WTC11 (cell line): ENCODE measurements at places on chromosomes 7 and 10.

GRCh38 chr10:73889014-73889413 is 14.7 kb upstream of the CAMK2G start:
- DNase-seq: no peak

- no peak for DNase-seq
Observed at GRCh38 chr10:25017154-25017590, 760 bp downstream of the THNSL1 start.

GRCh38 chr7:32914184-32914583 is 22.6 kb upstream of the KBTBD2 start:
- no peak for DNase-seq

DNA sequence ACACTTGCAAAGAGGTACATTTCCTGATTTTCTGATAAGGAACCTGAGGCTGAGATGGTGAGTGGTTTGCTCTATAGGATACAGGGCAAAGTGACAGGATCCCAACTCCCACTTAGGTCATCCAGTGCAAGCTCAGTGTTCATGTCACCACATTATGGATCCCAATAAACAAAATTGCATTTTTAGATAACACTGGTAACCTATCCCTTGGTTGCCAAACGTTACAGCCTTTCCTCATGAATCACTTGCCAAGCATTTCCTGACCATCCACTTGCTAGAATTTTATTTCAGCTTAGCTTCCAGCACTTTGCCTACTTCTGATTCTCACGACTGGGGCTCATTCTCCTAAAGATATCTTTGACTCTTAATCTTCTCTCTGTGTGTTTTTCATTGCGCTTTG is 131.4 kb upstream of the ODAD2 start:
- DNase-seq: no peak

- DNase-seq: no peak
Observed at GRCh38 chr7:116148626-116149025, 61.7 kb upstream of the TES start.

DNA sequence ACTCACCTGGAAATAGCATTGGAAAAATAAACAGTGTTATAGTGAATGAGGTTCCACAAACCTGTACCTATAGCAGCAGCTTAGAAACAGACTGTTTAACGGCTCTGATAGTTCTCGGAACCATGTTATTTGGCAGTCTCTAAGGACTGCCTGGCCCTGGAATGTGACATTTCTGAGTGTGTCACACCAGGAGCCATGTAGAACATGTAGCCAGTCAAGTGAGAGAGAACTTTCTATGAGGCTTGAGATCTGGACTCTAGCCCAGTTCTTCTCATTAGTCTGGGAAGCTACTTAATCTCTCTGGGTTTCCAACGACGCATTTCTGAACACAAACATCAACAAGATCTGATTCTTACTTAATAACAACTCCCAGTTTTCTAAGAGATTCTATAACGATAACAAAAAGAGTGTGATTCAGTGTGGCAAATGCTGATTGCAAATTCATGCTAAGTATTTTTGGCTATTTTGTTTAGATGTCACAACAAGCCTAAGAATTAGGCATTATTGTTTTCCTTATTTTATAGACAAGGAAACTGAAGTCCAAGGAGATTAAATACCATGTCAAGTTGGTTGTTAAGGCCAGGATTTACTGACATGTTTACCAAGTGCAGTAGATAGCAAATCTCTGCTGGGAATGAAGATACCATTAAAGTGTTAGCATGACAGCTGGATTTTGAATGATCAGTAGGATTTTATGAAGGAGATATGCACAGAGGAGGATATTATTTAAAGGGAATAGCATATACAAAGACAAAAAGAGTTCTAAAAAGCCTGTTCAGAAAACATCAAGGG is 47.2 kb downstream of the APBB1IP start:
- no peak for DNase-seq

GRCh38 chr7:131606346-131607290 is 50.2 kb upstream of the PODXL start:
- no peak for DNase-seq

DNA sequence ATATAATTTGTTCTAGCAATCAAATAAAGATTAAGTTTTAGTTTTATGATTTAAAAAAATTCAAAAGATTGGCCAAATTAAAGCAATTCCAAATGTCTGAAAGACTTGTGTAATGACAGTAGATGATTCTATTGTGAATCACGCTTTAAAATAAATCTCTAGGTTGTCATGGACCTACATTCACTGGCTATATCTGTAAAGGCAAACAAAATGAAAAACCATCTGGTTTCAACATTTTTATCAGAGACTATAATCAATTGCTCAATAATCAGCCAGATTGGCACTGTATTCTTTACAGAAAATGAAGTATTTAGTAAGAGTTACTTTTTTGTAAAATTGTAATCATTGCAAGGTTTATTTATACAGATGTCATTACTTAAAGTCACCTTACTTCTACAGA is 60.7 kb downstream of the DGKB start:
- no peak for DNase-seq

- DNase-seq: no peak
Observed at GRCh38 chr7:12851841-12852240, 164.4 kb downstream of the ARL4A start.

DNA sequence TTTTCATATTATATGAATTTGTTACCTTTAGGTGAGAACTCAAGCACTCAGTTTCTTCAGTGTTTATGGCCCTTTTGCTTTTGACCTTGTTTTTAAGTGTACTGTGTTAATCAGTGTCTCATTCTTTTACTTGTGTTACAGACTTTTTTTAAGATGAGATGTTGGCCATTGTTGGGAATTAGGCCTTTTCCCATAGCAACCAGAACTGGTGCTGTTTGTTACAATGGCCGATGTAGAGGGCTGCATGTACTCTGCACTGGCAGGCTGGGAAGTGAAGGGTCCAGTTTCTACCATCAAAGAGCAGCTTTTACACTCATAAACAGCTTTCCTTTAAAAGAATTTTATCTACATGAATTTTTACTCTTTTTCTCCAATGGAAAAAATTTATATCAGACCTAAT is 65.1 kb downstream of the SHH start:
- DNase-seq: no peak

DNA sequence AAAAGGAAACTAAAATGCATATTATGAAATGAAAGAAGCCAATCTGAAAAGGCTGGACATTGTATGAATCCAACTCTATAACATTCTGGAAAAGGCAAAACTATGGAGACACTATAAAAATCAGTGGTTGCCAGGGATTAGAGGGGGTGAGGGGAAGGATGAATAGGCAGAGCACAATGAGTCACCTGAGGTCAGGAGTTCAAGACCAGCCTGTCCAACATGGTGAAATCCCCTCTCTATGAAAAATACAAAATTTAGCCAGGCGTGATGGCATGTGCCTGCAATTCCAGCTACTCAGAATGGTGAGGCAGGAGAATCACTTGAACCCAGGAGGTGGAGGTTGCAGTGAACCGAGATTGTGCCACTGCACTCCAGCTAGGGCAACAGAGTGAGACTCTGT is 324.8 kb upstream of the PHYHIPL start:
- DNase-seq: no peak

DNA sequence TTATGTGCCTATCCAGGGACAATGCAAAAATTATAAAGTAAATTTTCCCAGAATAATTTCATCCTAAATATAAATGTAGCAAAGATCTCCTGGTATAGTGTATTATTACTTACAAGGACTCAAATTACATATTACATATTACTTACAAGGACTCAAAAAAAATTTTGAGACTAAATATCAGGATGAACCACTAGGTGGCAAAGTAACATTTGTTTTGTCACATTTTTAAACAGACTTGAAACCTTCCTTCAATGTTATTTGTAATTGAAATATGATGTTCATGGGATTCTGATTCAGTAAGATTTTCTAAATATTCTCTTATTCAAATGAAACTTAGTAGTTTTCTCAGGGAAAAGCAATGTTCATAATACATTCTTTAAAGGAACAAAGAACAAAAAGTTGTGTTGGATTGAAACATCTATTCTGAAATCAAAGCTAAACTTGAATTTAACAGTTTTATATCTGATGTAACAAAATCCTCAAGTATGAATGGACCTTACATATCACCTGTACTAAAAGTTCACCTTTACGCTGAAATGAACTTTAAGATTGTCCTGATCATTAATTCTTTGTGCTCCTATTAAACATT is 74.3 kb upstream of the GNAI1 start:
- DNase-seq: no peak

DNA sequence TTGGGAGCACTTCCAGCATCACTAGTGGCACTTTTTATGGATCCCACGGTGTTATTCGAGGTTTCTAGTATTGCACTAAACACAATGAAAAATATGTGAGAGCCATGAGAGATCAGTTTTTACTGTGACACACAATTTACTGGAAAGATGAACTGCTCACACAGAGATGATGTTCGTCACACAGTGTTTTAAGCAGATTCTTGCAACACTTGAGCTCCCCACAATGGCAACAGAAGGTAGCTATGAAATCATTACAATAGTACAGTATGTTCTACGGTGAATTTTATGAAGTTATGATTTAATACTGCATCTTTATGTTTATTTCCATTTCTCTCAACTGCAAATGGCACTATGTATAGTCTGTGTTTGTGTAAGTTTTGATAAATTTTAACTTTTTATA is 27.4 kb upstream of the ENTPD1 start:
- no peak for DNase-seq

- no peak for DNase-seq
Observed at GRCh38 chr10:126075009-126075408, 178.6 kb downstream of the FANK1 start.
